ENCODE measurements at places on chromosomes 2 and 18. TPM values are rescaled to one million over a fixed set of nuclear protein-coding genes. Genes with fewer than 3 reads are reported as not detected.

Gene TRIM43
- not detected for total RNA-seq

Gene GKN2
- not detected for total RNA-seq

Gene DNAJC5G
- not detected for total RNA-seq

Gene MEP1B
- not detected for total RNA-seq

Gene RAB17
- total RNA-seq, result 7.1 TPM

Gene TFCP2L1
- 33.5 TPM for total RNA-seq

Gene RAB12
- 49.1 TPM for total RNA-seq

Gene KCNE4
- 2.0 TPM for total RNA-seq

Gene PJVK
- 1.7 TPM for total RNA-seq

Gene CFAP210
- not detected for total RNA-seq

Gene RTKN
- total RNA-seq, result 50.6 TPM

DNA sequence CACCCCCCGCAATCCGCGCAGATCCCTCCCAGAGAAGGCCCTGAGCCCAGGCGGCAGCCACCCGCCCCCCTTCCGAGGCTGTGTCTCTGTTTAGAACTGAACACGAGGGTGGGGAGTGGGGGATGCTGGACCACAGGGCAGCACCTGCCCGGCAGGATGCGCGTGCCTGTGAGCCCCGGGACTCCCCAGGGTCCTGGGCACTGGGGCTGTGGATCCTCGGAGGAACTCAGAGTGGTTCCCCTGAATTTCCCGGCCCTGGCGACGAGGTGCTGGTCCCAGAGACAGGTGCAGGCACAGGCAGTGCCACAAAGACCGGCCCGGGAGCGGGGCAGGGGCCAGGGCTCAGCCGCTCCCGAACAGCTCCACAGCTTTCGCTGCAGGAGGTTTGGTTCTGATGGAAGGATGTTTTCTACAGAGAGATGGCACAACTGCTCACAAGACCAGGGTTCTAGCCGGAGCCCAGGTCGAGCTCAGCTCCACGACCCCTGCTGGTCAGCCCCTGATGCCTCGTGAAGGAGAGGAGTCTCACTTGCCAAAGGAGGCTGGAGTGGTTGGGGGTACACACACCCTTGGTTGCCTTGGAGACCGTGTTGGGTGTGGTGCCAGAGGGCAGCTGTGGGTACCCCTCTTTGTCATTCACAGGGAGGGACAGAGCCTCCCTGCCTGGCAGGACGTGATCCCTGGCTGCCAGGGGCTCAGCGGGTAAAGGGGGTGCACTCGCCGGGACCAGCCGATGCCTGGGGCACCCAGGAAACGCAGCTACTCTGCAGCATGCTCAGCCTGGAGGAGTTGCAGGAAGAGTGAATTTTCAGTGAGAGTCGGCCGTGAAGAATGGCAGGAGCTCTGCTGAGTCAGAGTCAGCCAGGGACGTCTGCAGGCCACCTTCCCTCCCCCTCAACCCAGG, 4.4 kb upstream of the NEU4 start:
- peak; percentile 60 for DNase-seq

GRCh38 chr2:121860758-121861227, 105.3 kb downstream of the TSN start:
- no peak for DNase-seq

DNA sequence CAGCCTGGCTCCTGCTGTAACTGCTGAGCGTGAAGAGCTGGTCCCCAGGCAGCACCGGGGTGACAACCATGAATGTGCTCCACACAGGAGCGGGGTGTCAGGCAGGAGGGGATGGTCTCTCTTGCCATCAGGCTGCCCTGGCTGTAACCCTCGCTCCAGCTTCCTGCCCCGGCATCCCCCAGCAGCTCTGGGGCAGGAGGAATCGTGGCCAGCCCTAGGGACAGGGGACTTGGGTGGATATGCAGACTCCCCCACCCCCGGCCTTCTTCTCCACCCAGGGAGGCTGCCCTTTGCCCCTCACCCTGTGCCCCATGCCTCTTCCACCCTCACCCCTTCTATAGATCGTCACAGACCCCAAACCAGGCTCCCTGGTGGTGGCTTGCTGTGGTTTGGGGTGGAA, 69.4 kb upstream of the SMAD7 start:
- peak; percentile 62 for DNase-seq

DNA sequence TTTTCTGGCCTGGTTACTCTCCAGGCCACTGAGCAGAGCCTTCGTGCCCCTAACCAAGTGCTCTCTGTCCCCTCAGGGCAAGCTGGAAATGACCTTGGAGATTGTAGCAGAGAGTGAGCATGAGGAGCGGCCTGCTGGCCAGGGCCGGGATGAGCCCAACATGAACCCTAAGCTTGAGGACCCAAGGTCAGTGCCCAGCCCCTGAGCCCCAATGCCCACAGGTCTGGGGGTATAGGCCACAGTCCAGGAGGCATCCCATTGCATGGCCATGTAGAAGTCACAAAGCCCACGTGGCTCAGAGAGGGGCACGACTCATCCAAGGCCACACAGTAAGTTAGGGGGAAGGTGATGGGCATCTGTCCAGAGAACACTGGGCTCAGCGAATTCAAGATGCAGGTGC, 227.6 kb downstream of the DYSF start:
- no peak for DNase-seq

DNA sequence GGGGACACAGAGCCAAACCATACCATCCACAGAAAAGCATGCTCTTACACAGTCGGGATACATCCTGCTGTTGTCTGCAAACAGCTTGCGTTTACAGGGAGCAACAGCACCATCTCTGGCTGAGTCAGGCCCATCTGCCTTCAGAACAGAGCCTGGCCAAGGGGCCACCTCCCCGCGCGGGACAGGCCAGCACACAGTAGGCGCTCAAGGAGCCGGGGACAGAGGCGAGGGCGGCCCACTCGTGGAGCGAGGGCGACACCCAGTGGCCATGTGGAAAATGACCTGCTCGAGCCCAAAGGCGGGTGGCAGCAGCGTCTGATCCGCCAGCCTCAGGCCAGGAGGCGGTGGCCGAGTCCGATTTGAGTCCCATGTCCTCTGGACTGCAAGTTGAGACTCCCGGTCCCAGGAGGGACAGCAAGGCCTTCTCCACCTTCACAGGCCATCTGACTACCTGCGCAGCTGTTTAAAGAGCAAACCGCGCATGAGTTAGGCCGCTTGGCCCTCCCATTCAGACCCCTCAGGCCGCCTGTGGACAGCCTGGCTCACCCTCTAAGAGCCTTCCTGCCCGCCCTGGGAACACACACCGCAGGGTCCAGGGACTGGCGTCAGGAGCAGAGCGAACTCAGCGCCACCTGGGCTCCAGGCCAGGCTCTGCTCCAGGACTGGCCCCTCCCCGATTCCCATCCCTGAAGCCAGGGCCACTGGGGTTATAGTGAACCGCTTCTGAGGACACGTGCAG, 38.3 kb downstream of the TTC32 start:
- peak; percentile 83 for DNase-seq

DNA sequence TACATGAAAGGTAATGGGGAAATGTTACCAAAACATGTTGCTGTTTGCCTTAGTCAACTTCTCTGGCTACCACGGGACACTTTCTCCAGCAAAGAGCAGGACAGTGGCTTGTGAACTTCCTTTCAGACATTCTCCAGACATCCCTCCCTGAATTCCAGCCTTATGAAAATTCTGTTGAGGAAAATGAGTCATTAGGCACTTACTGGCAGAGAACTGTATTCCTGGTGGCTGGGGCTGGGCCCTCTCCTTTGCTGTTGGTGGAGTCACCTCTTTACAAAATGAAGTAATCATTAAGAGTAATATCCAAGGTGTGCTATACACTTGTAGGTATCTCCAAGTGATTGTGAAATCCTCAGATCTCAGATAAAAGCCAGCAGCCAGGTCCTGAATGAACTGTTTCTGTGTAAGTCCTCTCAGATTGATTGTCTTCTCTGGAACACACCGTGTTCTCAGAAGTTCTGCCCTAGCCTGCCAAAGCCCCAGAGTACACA, 1.3 kb upstream of the FAP start:
- no peak for DNase-seq

GRCh38 chr2:105418522-105418921, 19.7 kb upstream of the FHL2 start:
- DNase-seq, result no peak

GRCh38 chr2:219430633-219431615, 3.7 kb upstream of the SPEG start:
- DNase-seq, result no peak

- no peak for DNase-seq
Observed at GRCh38 chr2:159165048-159165447, 121.5 kb downstream of the WDSUB1 start.

DNA sequence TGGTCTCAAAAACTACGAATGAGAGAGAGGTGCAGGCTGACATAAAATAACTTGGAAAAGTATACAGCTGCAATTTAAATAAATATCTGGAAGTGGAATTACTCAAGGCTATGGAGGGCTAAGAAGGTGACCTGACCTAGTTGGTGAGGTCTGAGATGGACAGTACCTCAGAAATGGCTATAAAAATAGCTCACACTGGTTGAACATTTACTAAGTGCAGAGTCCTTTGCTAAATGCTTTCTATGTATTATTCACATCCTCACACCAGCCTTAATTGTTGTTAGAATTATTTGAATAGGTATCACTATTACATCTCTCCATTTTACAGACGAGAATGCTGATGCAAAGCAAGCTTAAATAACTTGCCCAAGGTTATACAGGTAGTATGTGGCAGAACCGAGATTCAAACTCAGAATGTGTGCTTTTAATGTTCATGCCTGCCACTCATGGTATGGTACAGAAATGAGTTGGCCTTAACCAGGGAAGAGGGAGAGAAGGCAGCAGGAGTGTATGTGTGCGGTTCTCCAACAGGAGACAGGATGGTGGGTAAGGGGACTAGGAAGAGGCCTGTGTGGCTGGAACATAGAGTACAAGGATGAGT, 37.4 kb downstream of the MRPL44 start:
- no peak for DNase-seq

DNA sequence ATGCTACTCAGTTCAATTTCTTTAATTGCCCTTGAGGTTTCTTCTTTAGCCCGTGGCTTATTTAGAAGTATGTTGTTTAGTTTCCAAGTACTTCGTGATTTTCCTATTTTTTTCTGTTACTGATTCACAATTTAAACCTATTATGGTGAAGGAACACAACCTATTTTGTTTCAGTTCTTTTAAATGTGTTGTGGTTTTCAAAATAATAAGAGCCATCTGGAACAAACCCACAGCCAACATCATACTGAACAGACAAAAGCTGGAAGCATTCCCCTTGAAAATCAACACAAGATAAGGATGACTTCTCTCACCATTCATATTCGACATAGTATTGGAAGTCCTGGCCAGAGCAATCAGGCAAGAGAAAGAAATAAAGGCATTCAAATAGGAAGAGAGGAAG, 155.2 kb downstream of the GALNT1 start:
- DNase-seq, result no peak

GRCh38 chr2:207283356-207283755, 117.6 kb upstream of the KLF7 start:
- no peak for DNase-seq

DNA sequence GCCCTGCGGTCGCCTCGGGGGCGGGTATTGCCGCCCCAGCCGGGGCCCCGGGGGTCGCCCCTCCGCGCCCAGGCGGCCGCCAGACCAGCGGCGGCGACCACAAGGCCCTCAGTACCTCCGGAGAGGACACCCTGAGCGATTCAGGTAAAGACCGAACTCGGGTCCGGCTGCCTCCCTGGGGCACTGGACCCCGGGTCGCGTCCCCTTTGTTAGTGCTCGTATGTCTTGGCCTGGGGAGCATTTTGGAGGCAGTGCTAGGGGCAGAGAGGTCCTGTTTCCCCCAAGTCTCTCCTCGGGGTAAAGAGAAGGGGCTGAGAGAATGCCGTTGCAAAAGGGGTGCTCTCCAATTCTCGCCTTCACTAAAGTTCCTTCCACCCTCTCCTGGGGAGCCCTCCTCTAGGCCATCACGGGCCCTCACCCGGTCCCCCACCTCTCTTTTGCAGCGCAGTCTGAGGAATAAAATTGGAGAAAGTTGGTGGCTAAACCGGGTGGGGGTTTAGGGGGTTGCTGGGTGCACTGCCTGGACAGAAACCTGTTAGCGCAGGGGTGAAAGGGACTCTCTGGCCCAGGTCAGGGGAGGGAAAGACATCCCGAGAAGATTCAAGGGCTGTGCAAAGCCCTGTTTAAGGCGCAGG, 2.5 kb downstream of the MYCN start:
- DNase-seq, result no peak

- DNase-seq, result no peak
Observed at GRCh38 chr2:112782234-112782799, 2.0 kb downstream of the IL1A start.

- no peak for DNase-seq
Observed at GRCh38 chr2:228063558-228063957, 117.9 kb downstream of the SPHKAP start.

DNA sequence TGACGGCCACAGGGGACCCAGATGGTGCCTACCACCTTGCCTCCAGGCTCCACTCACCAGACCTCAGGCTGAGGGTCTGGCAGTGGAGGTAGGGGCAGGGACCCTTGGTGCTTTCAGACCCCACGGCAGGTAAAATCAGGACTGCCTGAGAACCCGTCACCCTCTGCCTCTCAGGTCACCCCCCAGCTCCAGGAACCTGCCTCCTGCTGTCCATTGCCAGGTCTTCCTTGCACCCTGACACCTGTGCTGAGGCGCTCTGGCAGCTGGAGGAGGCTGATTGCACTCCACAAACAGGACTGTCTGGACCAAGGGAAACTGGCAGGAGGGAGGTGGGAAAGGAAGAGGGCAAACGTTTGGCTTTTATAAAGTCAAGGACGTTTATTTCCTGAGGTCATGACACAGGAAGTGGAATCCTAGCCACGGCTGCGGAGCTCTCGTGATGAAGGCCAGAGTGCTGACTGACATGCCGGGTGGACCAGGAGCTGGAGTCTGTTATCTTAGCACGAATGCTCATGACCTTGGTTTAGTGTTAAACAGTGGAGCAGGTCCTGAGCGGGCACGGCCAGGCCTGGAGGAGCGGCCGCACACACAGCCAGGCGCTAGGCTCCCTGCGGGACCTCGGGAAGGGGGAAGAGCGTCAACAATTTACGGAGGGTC, 40.5 kb downstream of the ANO7 start:
- no peak for DNase-seq

GRCh38 chr2:99776906-99777646, 287.3 kb upstream of the REV1 start:
- DNase-seq, result no peak

- DNase-seq, result no peak
Observed at GRCh38 chr2:10552871-10553245, 104.7 kb upstream of the ODC1 start.

DNA sequence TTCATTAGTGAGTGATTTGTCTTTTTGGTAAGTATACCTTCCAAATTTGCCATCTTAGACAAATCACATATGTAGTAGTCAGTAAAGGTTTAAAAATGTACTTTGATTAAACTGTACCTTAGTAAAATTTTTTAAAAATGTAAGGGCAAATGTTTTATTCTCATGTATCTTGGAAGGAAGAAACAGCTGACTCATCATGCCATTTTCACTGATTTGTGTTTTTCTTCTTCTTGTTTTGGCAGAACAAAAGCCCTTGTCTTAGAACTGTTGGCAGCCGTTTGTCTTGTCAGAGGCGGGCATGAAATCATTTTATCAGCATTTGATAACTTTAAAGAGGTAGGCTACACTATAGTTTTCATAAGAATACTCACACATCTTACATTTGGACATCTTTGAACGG, 136.5 kb downstream of the PRPF40A start:
- no peak for DNase-seq

- DNase-seq, result no peak
Observed at GRCh38 chr18:26655525-26656430, 107.4 kb upstream of the KCTD1 start.
